T-helper 9 cell (primary cell): ENCODE measurements at places on chromosomes 5 and 9.

GRCh38 chr5:56346044-56346710 is 113.0 kb upstream of the ANKRD55 start:
- no peak for DNase-seq

- no peak for DNase-seq
These were observed 545.8 kb upstream of the ARRDC3 start for GRCh38 chr5:91928754-91929521.

GRCh38 chr5:154498994-154499393 is 21.0 kb upstream of the HAND1 start:
- no peak for DNase-seq

- DNase-seq = no peak
These were observed 2257.5 kb upstream of the C9orf72 start for GRCh38 chr9:29830821-29831220.

- DNase-seq = no peak
These were observed 29.4 kb downstream of the DYNC2I2 start for GRCh38 chr9:128627127-128627715.

DNA sequence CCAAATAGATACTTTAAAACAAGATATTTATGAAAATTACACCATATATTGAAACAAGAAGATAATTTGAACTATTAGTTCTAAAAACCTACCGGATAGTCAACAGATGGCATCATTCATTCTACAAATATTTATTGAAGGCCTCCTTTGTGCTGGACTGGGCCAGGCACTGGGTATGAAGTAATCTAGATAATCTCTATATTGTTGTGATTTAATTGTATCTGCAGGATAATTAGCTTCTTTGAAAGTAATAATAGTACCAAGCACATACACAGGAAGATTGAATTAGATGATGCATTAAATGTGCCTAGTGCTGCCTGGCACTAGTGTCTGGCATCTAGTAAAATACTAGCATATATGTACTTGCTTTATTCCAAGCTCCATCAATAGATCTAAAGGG is 735.2 kb upstream of the DMAC1 start:
- DNase-seq = no peak

GRCh38 chr5:139167063-139167462 is 31.1 kb downstream of the SIL1 start:
- no peak for DNase-seq

GRCh38 chr5:134022333-134022732 is 17.6 kb upstream of the VDAC1 start:
- DNase-seq = no peak

GRCh38 chr9:24398466-24398865 is 147.2 kb downstream of the IZUMO3 start:
- DNase-seq = no peak

DNA sequence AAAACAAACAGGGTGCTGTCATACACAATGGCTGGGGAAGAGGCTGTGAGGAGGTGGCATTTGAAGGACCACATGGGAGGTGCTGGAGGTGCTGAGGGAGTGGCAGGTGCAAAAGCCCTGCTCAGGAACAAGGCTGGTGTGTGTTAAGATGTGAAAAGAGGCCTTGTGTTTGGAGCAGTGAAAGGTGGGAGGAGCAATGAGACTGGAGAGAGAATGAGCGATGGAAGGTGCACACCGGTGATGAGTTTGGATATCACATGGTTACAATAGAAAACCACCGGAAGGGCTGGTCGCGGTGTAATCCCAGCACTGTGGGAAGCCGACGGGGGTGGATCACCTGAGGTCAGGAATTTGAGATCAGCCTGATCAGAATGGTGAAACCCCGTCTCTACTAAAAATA is 9.2 kb upstream of the FIBCD1 start:
- DNase-seq = no peak

- DNase-seq = no peak
These were observed 116.3 kb downstream of the MED27 start for GRCh38 chr9:131963072-131964030.

DNA sequence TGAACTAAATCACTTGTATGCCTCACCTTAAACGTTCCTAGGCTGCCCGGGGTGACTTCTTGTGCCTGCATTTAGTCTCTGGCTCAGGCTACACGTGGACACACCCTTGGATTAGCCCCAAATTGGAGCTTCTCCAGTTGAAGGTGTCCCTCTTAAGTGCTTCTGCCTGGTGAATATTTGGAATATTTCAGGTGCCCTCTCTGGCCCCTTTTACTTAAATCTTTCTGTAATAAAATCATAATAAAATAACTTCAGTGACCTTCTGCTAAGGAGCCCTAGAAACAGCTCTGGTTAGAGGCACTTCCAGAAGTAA is 74.3 kb upstream of the KLF9 start:
- DNase-seq = no peak

DNA sequence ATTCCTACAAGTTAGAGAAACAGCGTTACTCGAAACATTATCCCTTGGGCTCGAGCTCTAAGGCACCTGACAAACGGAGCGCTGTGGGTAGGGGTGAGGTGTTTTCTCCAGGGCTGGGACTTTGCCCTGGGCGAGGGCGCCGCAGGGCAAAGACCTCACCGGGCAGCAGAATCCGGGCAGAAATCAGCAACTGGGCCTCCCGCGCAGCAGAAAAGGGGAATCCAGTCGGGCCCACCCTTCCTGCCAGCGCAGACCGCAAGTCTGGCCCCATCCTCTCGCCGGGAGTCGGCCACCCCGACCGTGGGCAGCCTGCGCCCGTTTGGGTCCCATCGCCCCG is 430 bp upstream of the MSH3 start:
- DNase-seq = no peak

DNA sequence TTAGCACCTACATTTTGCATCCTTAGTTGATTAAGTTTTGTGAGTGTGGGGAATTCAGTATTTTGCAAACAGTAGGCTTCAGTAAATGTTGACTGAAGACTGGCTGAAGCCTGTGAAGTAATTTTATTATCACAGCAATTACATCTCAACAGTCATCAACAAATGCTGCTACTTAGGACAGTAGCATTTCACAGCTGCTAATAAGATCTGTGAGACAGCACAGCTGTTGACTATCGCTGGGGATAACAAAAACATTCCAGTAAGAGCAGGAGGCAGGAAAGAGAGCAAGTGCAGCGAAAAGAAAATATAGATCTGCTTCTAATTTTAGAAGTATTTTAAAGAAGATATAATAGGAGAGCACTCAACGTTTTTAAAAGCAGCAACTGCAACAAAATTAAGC is 117.3 kb upstream of the FGF10 start:
- DNase-seq = no peak

GRCh38 chr9:137590469-137591383 is at the start of gene ZMYND19:
ZMYND19 (minus strand) TSS chr9:137590512; CDS start chr9:137590263, 249 bp downstream.
- peak; percentile 88 for DNase-seq

DNA sequence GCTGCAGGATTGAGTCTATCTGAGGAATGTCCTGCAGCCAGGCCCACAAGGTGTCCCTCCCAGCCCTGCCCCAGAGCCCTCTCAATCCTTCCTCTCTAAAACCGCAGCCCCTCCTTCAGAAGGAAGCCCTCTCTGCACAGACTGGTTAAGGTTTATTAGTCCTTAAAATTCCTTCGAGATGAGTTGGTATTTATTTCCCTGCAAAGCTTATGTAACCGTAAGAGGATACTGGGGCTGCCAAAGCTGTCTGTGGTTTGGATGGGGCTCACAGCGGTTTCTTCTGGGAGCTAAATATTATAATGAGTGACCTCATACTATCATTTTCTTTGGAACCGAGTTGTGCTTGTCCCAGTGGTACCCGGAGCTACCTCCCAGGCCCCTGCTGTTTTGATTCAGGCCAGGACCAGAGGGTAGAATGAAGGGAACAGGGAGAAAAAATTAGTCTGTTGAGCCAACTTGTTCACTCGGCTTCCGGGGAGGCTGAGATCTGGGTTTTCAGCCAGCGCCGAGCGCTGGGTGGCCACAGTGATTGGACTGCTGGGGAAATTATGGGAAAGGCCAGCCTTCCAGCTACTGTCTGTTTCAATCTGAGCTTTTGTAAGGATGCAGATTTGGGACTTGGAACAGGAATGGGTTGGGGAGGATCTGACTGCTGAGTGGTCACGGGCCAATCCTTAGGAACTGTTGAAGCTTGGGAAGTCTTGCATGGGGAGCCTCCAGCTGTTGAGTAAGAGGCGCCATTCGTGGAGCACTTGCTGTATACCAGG is 107.5 kb downstream of the NDFIP1 start:
- DNase-seq = no peak

DNA sequence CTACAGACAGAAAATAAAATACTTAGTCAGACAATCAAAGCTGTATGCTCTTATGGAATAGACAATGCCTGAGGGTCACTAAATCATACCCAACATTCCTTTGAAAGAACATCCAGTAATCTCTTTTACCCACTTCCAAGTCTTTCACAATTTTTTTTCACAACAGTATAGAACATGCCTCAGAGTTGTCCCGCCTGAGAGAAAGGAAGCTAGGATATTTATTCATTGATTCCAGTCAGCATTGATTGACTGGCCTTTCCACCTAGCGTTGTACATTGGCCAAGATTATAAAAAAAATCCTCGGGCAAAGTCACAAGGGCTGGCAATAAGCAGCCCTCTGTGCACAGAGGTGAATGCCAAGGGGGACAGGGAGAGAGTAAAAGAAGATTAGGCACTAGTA is 318.1 kb upstream of the PIK3R1 start:
- DNase-seq = no peak

DNA sequence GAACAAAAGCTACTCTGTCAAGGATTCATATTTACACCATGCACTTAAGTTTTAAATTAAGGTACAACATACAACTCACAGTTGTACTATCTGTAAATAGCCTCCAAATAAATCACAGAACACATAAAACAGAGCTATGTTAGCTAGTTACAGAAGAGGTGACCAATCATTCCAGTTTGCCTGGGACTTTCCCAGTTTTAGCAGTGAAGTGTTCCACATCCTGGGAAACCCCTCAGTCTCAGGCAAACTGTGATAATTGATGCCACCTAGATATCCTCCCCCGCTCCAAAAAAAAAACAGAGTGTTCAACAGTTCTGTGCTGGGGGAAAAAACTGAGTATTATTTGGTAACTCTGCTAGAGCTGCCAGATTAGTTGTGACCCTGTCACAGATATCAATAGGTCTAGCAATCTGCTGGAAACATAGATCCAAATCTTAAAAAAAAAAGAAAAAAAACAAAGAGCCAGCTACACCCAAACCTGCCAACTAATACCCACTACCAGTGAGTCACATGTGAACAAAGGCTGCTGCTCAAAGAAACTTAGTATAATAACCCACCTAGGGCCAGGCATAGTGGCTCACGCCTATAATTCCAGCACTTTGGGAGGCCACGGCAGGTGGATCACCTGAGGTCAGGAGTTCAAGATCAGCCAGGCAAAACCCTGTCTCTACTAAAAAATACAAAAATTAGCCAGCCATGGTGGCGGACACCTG is 5.7 kb downstream of the TBCA start:
- DNase-seq = no peak

DNA sequence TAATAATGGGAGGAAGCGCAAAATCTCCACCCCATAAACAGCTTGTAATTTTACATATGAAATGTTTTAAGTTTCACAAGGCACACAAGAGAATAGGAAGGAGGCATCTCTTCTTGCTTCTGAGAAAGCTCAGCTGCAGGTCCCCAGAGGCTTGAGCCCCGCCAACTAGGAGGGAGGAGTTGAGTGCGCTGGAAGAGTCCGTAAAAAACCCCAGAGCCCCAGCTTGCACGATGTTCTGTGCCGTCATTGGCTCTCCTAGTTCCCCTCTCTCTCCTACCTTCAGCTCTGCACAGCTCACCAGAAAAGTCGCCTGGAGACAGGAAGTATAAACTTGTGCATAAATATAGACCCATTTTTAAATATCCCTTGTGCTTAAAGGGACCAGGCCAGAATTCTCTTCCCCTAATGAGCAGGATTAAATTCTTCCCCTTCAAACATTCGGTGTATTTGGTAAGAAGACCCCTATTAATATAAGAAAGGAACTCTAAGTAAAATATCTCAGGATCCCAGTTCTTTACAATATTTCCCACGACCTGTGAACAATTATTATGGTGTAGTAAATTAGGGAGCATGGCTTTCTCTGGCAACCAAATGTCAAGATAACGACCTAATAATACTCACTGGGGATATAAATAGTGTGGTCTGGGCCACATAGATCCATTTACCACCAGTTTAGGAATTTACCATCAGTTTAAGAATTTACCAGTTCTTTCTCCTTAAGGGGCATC is 13.7 kb downstream of the GLRX start:
- DNase-seq = peak; percentile 71

DNA sequence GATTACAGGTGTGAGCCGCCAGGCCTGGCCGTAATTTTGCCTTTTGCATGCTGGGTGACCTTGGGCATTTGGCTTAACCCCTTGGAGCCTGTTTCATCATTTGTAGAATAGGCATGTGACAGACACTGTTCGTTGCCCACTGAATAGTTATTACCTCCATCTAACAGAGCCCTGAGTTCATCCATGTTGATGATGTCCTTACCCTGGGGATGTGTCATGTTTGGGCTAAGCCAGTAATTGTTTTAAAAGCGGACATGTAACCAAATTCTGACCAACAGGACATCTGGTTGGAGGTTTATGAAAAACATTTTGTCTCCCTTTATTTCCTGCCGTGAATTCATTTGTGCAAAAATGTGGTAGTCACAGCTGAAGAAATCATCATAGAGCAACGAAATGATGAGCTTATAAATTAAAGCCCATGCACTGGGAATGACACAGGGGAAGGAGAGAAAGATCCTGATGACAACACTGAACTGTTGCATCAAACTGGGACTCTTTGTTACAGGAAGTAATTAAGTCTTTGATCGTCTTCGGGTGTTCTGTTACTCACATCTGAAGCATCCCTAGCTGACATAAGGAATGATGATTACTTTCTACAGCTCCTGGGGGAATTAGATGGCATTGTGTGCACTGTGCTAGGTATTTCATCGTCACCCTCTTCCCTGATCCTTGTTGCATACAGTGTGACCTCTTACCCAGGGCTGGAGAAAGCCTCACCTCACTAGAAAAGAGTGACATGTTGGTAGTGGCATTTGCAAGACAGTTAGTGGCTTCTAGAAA is 117.8 kb downstream of the FGF18 start:
- no peak for DNase-seq

DNA sequence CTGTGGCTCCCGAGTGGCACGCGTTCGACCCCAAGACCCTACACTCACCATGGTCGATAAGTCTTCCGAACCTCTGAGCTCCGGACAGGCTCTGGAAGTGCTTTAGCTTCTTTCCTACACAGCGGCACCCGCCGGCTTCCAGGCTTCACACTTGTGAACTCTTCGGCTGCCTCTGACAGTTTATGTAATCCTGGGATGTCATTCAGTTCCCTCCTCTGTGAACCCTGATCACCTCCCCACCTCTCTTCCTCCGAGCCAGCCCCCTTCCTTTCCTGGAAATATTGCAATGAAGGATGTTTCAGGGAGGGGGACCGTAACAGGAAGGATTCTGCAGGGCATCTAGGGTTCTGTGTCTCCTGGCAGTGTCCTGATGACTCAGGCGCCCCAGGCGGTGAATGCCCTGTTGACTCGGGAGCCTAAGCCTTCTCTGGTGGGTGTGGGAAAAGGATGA is at the start of gene CD14:
Gene CD14 (minus strand): TSS at position 155 of the 451 bp plus-strand sequence. CDS start 104 bp downstream, at position 51.
- DNase-seq = no peak

DNA sequence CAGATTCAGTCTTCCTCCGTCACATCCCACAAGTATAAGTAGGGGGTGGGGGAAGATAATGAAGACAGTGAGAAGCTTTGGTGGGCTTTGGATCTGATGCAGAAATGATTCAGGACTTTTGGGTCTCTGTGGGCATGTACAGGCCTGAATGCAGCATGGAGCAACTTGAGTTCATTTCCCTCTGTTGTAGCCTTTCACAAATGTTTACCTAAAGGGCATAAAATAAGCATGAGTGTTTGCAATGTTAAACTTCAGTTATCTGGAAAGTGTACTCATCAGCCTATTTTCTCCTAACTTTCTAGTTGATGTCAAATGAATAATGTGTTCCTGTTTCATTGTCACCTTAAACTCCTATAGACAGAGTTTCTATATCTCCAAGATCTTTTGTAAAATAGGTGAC is 39.3 kb downstream of the GARNL3 start:
- no peak for DNase-seq

GRCh38 chr5:140986117-140986521 is 19.8 kb downstream of the PCDHAC2 start:
- DNase-seq = no peak
